ENCODE measurements at places on chromosomes 16 and 17.

DNA sequence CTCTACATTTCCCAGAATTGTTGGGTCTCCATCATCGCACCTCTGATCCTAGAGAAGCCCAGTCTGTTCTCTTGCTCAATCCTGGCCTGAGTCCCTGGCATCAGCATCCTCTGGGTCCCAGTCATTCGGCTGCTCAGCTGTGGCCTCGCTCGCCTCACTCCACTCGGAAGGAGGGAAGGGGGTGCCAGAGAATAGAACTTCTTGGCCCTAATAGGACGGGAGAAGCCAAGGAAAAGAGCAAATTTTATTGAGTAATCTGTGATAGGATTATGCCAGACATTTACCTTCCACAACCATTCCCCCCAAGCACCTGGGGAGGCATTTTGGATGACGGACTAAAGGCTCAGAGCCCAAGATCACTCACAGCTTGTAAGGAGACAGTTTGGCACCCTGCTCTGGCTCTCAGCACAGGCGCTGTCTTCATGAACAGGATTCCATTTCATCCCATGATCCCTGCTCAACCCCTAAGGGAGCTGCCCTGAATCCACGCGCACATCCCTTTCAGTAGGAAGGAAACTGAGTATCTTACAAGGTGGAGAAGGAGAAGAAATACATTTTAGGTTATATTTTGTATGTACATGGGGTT lies 498 bp upstream of the CLEC10A start:
- no peak for DNase-seq

DNA sequence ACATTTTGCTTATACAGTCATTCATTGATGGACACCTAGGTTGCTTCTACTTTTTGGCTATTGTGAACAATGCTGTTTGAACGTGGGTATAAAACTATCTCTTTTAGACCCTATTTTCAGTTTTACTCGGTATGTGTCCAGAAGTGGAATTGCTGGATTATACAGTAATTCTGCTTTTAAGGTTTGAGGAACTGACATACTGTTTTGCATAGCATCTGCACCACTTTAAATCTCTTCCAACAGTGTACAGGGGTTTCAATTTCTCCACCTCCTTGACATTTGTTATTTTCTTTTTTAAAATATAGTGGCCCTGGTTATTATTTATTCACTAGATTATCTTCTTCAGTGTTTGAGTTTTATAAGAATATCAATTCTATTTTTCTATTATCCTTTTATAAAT lies 116.9 kb downstream of the USP22 start:
- no peak for DNase-seq

DNA sequence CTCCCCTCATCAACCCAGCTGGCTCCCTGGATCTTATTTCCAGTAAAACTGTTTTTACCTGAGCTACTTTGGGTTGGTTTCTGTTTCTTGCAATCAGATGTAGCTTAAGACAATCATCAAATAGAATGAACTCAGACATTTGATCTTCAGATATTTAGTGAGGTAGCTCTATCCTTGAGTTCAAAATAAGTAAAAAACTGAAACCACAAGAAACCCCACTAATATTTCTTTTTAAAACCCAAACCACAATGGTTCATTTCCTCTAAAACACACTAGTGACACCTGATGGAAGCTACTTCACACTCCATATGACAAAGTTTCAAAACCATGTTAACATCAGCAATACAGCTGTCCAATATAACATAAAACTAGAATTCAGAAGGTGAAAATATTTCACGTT lies 37.8 kb downstream of the CACNG1 start:
- no peak for DNase-seq

DNA sequence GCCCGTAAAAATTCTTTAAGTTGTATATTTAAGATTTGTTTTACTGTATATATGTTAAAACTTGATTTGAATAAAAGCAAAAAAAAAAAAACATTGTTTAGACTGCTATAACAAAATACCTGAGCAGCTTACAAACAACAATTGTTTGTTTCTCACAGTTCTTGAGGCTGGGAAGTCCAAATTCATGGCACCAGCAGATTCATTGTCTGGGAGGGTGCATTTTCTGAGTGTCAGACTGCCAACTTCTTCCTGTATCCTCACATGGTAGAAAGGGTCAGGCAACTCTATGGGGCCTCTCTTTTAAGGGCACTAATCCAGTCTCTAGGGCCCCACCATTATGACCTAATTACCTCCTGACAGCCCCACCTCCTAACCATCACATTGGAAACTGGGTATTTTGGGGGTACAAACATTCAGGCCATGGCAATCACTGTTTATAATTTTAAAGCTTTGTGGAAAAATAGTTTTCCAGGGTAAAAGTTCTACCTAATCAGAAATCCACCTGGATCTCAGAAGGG lies 281.4 kb downstream of the SLC39A11 start:
- DNase-seq, result no peak

GRCh38 chr17:57343717-57344116 lies 87.4 kb downstream of the MSI2 start:
- DNase-seq, result no peak

- DNase-seq, result no peak
Observed at GRCh38 chr17:47099451-47099986, 89.6 kb downstream of the CDC27 start.
